HuH-7 (cell line): ENCODE measurements at places on chromosomes 3 and 15.

GRCh38 chr3:24249523-24249922 is 245.1 kb downstream of the THRB start:
- DNase-seq, result no peak

- DNase-seq, result no peak
Observed at GRCh38 chr3:181564222-181564621, 147.5 kb upstream of the SOX2 start.

GRCh38 chr15:82556315-82557035 is 16.2 kb upstream of the RPS17 start:
- DNase-seq, result no peak

DNA sequence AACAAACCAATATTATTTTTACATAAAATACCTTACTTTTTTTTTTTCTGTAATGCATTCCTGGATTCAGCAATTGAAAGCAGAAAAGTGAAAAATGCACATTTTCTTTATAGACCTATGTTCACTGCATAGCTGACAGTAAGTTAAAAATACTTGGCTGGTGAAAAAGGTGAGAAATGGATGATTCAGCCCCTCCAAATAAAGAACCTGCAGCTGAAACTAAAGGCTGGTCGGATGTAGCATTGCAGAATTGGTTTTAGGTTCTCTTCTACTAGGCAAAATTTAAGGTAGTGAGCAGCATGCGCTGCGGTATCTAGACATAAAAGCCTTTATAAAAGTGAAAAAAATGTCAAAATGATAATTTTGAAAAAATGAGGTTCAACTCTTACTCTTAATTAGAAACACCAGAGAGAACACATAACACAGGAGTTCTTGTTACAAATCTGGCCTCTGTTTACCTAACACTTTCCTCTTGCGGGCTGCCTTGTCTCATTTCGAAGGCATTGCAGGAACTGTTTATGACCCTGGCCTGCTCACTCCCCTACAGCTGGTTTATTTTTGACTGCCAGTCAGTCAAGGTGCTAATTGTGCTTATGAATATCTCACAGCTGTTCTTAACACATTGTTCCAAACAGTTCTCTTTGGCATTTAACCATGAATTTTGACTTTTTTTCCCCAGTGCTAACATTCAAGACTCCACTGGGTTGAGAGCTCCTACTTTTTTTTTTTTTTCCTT is 455.4 kb upstream of the TBL1XR1 start:
- DNase-seq, result no peak

DNA sequence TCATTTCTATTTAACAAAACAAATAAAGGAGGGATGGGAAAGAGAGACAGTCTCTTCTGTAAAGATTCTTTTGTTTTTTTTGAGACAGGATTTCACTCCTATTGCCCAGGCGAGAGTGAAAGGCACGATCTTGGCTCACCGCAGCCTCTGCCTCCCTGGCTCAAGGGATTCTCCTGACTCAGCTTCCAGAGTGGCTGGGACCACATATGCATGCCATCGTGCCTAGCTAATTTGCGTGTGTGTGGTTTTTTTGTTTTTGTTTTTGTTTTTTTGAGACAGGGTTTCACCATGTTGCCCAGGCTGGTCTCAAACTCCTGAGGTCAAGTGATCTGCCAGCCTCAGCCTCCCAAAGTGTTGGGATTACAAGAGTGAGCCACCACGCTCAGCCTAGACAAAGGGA is 23.3 kb downstream of the STAG1 start:
- DNase-seq, result no peak

GRCh38 chr3:153210146-153210545 is 48.1 kb downstream of the RAP2B start:
- DNase-seq, result no peak

GRCh38 chr15:89971592-89971997 is 29.5 kb upstream of the ZNF710 start:
- peak; percentile 91 for DNase-seq

DNA sequence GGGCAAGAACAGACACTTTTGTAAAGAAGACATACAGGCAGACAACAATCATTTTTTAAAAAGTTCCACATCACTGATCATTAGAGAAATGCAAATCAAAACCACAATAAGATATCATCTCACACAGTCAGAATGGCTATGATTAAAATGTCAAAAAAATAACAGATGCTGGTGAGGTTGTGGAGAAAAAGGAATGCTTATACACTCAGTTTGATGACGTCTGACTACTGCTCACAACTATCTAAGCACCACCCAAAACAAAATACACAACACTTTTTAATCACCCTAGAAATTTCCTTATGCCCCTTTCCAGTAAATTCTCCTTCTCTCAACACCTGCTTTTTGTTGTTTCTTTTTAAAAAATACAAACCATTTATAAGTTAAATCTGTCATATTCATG is 228.8 kb downstream of the ISL2 start:
- DNase-seq, result no peak

- DNase-seq, result no peak
Observed at GRCh38 chr3:10526366-10526765, 21.0 kb upstream of the ATP2B2 start.

- no peak for DNase-seq
Observed at GRCh38 chr3:175349168-175349567, 490.0 kb downstream of the NAALADL2 start.

DNA sequence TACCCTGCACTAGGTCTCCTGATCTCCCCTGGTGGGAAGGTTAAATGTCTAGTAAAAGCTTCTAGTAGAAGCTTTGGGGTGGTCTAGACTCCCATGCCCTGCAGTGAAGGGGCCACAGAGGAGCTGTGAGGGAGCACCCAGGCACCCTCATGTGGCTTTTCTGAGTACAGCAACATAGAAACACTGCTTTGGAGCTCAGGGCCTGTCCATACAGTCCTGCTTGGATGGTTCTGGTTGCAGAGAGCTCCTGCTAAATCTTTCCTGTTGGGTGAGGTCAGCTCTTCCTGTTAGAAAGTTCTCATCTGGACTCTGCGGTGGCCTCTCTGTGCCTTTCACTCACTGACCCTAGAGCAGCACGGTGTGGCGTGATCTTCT is 47.8 kb downstream of the GPD1L start:
- DNase-seq, result peak; percentile 74

GRCh38 chr15:97459771-97460170 is 500.7 kb upstream of the ARRDC4 start:
- DNase-seq, result no peak

GRCh38 chr3:187039723-187040414 is 99.4 kb downstream of the RPL39L start:
- DNase-seq, result no peak

DNA sequence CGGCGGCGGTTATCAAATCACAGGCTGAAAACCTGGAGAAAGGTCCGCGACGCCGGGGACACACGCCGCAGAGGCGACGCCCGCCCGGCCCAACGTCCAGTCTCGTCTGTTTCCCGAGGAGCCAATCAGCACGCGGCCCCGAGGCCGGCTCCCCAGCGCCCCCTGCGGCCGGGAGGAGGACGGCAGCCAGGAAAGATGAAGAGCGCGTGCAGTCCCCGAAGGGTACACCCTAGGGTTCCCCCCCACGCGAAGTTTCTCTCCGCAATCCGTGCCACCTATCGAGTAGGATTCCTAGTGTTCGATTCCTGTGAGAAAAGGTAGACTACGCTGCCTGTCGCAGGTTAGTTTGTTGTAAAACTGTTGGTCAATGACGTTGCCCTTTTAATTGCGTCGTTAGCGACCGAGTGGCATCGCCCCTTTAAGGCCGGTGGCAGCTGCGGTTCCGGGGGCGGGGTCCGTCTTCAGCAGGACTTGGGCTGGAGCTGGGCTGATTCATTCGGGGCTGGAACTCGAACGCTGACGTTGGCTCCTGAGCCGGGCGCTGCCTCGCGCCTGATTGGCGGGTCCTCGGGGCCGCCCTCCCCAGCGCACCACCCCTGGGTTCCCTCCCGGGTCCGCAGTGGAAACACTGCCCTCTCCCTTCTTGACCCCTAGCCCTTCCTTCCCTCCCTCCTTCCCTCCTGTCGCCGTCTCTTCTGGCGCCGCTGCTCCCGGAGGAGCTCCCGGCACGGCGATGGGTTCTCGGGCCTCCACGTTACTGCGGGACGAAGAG is at the start of the genes CHP1 and EXD1:
Gene CHP1 (plus strand): TSS at position 619 of the 772 bp plus-strand sequence. CDS start 115 bp downstream, at position 734.
Gene EXD1 (minus strand): TSS at position 108 of the 772 bp plus-strand sequence. CDS start 4,182 bp downstream, outside the sequence.
- DNase-seq, result peak; percentile 87

DNA sequence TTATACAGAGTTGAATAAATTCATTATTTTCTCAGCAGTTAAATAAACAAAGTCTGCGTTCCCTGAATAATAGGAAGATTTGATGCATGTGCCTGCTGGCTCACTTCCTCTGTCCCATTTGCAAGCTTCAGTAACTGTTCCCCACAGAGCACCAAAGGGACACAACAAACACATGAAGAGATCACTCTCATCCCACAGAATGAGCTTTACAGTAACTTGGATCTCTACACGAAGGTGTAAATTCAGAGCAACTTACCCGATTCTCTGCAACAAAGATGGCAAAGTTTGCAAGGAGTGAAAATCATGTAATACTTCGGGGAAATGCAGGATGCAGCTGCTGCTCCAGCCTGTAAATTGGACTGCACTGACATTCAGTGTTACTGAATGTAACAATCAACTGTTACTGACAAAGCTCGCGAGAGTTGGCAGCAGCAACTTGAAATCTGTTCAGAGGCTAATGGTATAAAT is at the start of gene BCHE:
Gene BCHE (minus strand): TSS at position 366 of the 468 bp plus-strand sequence. CDS start 6,390 bp downstream, outside the sequence.
- DNase-seq, result no peak

DNA sequence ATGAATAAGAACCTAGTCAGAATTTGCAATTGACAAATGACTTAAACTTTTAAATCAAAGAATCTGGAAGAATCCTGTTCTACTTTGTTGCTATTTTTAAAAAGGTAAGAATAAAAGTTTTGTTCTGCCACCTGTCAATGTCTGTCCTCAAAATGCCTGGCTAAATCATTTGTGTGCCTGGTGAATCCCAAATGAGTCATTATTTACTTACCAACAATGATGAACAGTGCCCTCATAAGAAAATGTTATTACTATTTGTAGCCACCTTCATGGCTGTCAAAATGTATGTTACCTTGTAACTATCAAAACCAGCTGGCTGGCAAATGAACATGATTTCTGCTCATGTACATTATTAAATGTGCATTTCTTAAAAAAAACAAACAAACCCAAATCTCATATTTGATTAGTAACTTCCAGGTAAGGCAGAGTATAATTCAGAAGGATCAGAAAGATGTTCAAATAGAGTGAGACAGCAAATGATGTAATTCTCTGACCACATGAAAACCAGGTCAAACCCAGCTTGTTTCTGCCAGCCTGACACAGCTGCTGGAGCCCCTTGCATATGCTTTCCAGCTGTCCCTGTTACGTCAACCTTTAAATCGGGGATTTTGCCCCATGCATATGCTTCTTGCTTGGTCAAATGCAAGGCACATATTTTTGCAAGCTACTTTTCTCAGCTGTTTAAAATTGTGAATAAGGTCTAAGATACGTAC is 137.9 kb downstream of the SSR3 start:
- no peak for DNase-seq

DNA sequence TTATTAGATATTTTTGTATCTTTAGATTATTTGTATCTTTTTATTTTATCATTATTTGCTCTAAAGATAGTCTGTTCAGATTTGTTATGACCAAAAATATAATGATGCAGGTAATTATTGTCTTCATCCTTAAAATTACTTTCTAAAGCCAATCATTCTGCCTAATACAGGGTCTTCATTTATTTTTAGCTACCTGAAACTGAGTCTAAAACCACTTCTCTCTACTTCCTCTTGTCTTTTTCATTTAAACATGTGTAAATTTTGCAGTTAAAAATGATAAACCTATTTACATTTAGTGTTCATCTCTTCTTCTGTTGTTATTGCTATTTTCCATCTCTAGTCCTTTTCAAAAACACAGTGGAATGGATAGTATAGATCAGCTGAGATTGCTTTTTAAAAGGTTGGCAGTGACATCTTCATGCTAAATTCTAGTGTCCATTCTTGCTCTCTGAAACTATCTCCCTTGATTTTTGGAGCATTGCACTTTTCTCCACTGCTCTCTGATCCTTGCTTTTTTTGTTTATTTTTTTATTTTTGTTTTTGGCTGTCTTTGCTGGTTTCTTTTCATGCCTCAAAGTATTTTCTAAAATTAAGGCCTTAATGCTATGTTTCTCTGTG is 91.8 kb downstream of the UBE2E2 start:
- DNase-seq, result no peak

DNA sequence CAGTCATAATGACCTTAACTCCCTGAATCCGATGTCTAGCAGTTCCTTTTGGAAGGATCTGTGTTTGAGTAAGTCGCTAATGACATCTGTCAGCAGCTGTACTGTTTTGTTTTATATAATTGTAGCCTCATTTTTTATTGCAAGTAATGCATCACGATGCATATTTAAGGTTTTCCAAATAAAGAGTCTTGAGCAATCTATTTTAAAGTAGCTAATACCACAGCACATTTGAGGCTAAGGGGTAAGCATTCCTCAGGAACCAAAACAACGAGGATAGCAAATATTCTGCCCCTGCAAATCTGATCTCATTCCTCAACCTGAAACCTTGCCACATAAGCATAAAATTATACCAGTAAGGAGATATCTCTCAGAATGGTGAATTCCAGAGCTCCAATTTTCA is 98.7 kb downstream of the TBC1D5 start:
- no peak for DNase-seq

GRCh38 chr3:17820275-17820674 is 77.8 kb upstream of the TBC1D5 start:
- no peak for DNase-seq

DNA sequence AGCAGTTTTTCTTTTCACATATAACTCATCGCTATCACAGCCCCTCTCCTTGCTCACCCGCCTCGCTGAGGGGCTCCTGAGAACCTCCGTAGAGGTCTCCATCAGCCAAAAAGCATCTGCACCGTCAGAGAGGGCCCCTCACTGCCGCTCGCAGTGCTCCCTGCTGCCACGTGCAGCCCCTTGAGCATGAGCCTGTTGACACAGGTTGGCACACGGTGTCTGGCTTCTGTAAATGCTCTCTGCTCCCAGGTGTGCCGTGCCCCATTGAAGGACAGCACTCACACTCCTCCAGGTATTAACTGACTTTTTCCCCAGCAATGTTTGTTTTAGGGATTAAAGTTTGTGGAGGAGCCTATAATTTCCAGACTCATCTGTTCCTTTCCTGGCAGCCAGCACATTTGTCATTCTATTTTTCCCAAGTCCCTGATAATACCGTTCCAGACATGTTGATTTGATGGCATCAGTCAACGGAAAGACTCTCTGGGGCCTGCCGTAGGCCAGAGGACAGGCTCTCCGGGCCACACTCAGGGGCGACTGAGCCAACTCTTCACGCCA is 2.1 kb upstream of the FURIN start:
- no peak for DNase-seq

DNA sequence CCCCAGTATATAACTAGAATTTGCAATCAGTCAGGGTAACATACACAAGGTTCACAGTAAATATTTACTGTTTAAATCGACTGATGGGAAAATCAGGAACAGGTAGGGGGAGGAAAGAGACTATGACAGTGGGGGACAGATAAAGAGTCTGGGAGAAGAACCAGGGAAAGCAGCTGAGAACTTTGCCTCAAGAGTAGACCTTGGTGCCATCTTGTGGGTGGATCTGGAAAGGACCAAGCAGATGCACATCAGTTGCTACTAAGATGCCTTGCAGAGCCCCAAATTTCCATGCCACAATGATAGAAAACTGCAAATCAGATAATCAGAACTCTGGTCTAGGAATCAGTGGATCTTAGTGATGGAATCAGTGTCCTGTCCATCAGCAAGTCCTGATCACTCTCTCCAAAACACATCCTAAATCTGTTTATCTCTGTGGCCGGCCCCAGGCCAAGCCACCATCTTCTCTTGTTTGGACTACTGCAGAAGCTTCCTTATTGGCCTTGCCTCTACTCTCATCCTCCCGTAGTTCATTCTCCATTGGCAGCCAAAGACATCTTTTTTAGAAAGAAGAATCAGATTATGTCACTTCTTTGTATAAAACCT is 62.7 kb downstream of the PDE8A start:
- no peak for DNase-seq

GRCh38 chr3:177314897-177315296 is 117.6 kb upstream of the TBL1XR1 start:
- no peak for DNase-seq
